ENCODE measurements at places on chromosomes 1 and 21. TPM values are rescaled to one million over a fixed set of nuclear protein-coding genes. Genes with fewer than 3 reads are reported as not detected.

TRAF3IP3 gene
- not detected for total RNA-seq

PLEKHA6 gene
- total RNA-seq: 37.0 TPM

CCDC17 gene
- 0.32 TPM for total RNA-seq

SERINC2 gene
- 9.1 TPM for total RNA-seq

SYDE2 gene
- 1.3 TPM for total RNA-seq

FCRL4 gene
- total RNA-seq: not detected

TIE1 gene
- 3.8 TPM for total RNA-seq

CDKN2C gene
- total RNA-seq: 18.8 TPM

TTC22 gene
- not detected for total RNA-seq

FBLIM1 gene
- total RNA-seq: 191 TPM

VWA5B1 gene
- total RNA-seq: not detected

SPATA45 gene
- not detected for total RNA-seq

DCST1 gene
- total RNA-seq: not detected

IGSF5 gene
- total RNA-seq: not detected

PPIE gene
- total RNA-seq: 33.2 TPM

OR10J1 gene
- total RNA-seq: not detected

KDF1 gene
- total RNA-seq: not detected

ITLN1 gene
- 0.65 TPM for total RNA-seq

LCE4A gene
- not detected for total RNA-seq

NEXN gene
- total RNA-seq: 26.5 TPM

C1orf115 gene
- 2.7 TPM for total RNA-seq

KCND3 gene
- 3.6 TPM for total RNA-seq

CD52 gene
- not detected for total RNA-seq

TCHH gene
- total RNA-seq: not detected

TEX38 gene
- not detected for total RNA-seq

CCDC30 gene
- under 0.01 TPM for total RNA-seq

AMY1C gene
- total RNA-seq: not detected

CASZ1 gene
- total RNA-seq: 0.16 TPM

MT1HL1 gene
- total RNA-seq: not detected

All from cardiac atrium fibroblast (primary cell).